ENCODE measurements at places on chromosomes 7 and 10. TPM values are rescaled to one million over a fixed set of nuclear protein-coding genes. Genes with fewer than 3 reads are reported as not detected.

GRCh38 chr7:156612930-156613329 lies 27.6 kb upstream of the RNF32 start:
- no peak for DNase-seq

DNA sequence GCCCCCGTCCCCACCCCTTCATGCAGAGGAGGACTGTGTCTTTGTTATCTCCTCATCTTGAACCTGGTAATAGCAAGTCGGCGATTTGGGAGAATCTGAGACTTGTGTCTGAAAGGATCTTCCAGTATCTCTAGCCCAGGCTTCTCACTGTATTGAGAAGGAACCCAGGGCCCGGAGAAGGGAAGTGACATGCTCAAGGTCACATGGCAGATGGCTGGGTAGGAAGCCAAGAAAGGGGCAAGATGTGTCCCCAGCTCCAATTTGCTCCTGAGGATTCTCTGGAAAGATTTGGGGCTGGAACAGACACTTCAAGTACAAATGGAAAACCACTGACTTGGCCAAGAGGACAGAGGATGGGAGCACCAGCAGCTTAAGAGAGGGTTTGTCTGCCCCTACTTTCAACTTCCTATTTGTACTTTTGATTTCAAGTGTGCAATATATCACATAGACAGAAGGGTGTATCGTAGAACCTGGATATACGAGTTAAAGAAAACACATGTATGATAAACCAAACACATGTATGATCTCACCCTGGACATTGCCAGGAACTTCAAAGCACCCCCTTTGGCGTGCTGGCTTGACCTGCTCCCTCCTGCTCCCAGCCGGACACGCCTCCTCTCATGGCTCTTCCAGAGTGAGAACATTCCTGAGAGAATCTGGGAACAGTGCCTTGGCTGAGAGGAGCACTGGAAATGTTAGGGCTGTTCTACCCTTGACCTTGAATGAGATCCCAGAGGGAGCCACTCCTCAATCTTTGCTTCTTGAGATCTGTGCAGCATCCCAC lies 79.7 kb downstream of the CDH23 start:
- DNase-seq = no peak

GRCh38 chr10:79941146-79941545 lies 7.8 kb downstream of the SFTPD start:
- no peak for DNase-seq

DNA sequence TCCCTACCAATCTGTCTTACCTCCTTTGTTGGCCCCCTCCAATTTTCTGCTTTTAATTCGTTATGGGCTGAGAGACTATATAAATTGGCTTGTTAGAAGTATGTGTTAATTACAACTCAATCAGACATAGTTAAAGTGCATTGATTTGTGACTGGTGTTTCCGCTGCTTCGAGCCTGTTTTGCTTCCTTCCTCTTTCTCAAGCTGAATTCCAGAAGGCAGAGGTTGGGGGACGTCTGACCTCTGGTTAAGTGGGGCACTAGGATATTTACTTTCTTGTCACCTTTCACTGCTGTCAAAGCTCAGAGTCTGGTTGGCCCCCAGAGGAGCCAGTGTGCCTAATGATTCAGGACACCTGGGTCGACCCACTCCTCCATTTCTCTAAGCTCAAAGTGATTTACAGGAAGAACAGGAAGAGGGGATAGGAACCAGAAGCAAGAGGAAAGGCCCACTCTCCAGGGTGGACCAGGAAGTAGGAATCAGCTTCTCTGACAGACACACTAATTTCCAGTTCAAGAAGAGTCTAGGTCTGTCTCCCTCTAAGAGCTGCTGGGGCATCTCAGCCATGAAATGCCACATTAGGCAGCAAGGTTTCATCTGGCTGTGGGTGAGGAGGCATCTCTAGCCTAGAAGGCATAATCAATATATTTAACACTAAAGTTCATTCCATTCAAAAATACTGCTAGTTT lies 397.2 kb upstream of the NPVF start:
- DNase-seq = no peak

Gene OR6V1
- not detected for polyA plus RNA-seq

Gene RADIL
- polyA plus RNA-seq = 2.1 TPM

Gene ZNF425
- polyA plus RNA-seq = 7.3 TPM

All from left renal cortex interstitium (tissue), 4 donors.